ENCODE measurements at places on chromosomes 3 and 15.

DNA sequence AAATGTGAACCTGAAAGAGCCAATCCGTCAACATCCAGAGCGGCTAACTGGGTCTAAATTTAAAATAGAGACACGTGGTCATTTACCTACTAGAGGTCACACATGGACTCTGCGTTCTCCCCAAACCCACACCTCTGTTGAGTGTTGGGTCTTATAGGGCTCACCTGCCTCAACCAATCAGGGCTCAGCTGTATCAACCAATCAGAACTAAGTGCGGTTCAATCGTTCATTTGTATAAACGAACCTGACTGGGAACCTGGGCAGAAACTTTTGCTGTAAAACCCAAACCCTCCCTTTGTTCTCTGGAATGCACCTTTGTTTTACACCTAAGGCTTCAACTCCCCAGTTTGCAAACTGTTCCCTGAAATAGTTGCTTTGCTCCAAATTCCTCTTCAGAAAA, 8.9 kb downstream of the DNAAF4 start:
- no peak for DNase-seq

- DNase-seq = no peak
These were observed 28.2 kb downstream of the CHD2 start for GRCh38 chr15:92928225-92928750.

DNA sequence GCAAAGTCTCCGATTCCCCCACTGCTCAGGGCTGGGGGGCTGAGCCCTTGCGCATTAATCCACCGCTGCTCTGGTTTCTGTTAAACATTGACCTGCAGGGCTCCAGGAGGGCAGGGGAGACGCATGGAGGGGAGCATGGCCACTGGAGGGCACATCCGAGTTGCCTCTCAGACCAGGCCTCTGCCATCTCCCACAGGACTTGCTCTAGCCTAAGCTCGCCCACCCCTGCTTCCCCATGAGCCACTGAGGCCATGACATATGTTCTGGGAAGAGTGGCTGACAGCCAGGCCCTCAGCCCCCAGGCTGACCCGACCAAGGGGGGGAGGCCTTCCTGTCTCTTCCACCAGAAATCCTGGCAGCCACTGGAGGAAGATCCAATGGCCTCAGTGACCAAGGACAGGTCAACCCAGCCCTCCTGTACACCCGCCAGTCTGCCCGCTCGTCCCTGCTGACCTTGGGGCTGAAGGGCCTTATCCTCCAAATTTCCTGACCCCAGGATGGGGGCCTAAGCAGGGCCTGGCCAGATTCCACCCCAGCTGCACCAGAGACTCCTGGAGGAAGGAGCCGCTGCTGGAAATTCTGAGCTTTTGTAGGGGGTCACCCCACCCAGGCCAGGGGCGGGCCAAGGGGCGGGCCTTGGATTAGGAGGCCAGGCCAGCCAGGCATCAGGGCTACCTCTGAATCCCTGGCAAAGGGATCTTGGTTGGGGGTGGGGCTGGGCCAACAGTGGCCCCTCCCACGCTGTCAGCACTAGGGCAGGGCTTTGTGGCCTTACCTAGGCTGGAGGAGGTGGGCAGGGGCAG, at the start of gene HYAL1:
HYAL1 (minus strand) TSS at position 562 of the 803 bp plus-strand sequence. CDS start 618 bp downstream, outside the sequence.
- no peak for DNase-seq

- DNase-seq = no peak
These were observed 154.8 kb upstream of the SNTN start for GRCh38 chr3:63497641-63498040.

- no peak for DNase-seq
These were observed 10.8 kb upstream of the C3orf22 start for GRCh38 chr3:126569390-126569975.
